ENCODE measurements at places on chromosomes 4 and X.

GRCh38 chr4:57403591-57403990, 293.4 kb upstream of the IGFBP7 start:
- DNase-seq = no peak

GRCh38 chr4:64121803-64122202, 287.4 kb downstream of the TECRL start:
- no peak for DNase-seq

DNA sequence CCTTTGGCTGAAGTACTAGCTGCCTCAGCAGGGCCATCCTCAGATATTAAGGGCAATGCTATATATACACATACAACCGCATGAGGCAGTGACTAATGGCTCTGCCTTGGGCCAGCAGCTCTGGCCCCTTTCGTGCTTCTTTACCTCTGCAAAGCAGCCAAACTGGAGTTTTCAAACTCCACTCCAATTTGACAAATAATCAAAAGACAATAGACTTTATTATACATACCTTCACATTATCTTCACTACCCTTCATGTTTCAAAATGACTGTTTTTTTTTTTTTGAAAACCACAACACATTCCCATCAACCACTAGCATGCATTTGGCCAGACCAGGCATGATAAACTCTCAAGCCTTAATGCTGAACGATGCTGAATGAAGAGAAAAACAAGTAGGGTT, 187.7 kb downstream of the ENOX2 start:
- no peak for DNase-seq

DNA sequence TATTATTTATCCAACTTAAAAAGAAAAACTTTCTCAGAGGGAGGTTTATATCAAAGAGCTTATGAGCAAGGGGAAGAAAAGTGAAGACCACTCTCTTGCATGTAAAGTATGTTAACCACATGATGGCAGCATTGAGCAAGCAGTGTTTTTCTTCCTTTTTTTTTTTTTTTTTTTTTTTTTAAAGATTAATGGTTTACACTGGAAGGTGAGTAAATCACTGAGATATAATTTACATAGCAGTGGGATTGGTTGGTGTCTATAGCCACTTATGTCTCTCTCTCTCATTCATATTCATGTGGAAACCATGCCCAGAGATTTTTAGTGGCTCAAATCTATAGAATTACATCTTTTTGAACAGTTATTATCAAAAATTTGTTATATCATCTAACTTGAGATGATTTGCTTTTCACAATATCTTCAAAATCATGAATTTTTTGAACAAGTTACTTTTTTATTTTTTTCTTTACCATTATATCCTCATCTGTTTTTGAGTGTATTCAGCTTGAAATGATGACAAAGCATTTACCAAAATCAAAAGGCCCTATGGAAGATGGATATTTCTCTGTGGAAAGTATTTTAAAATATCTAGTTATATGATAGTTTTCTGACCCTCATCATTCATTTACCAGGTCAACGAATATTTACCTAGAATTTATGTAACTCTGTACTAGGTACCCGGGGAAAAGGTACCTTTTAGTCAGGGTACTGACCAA, 31.6 kb downstream of the MTHFD2L start:
- DNase-seq = no peak

DNA sequence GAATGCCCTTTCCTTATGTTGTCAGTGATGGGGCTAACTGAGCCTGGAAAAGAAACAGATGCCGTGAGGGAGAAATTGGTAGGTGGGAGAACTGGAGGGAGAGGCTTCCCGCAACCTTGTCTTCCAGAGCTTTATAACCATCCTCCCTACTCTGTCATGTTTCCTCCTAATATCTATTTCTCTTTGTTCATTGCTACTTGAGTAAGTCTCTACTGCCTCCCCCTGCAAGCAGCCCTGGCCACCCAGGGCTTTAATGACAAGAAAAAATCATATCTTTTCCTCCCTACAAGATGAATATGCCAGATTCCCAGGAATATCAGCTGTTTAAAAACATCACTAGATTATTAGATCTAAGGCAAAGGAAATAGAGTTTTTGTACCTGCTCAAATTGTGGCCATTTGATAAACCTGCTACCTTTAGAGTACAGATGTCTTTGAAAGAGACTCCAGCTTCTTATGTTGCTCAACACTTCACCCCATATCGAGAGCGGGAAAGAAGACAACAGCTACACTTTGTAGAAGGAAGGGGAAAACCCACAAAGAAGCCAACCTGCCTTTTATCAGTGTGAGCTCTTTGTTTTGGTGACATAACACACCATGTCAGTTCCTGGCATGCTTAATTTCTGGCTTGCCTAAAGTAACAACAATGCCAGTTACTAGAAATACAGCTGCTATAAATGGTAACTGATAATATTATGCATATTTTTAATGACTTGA, 186.6 kb upstream of the LEF1 start:
- no peak for DNase-seq

DNA sequence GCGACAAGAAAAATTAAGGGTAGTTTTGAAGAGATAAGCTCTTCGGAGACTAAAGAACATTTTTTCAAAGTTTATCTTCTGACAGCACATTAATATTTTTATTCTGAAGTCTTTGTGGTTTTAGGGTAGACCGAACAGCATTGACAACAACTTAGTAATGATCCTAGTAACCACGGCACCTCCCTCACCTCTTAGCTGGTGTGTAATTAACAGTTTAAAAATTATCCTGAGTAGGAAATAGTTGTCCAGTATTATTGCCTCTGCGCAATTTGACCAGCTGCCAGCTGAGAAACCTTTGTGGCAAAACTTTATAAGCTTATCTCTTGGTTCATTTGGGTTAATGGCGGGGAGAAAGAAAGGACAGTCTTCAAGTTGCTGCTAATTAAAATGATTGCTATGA, 213.6 kb downstream of the CBLL2 start:
- DNase-seq = no peak

DNA sequence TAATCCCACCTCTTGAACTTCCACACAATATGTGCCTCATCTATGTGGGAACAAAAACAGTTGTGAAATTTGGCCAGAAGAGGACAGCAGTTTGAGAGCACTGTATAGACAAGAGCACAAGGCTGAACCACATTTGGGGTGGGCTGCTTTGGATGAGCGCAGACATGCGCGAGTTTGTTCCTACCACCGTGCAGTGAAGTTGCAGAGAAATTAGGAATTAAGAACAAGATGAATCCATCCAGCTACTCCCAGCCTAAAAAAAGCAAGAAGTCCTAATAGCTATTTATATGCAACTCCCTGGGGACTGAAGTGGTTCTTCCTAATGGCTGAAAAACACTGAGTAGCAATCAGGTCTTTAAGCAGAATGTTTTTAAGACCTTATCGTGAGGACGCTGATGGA, 1.0 kb downstream of the GAB3 start:
- DNase-seq = no peak

DNA sequence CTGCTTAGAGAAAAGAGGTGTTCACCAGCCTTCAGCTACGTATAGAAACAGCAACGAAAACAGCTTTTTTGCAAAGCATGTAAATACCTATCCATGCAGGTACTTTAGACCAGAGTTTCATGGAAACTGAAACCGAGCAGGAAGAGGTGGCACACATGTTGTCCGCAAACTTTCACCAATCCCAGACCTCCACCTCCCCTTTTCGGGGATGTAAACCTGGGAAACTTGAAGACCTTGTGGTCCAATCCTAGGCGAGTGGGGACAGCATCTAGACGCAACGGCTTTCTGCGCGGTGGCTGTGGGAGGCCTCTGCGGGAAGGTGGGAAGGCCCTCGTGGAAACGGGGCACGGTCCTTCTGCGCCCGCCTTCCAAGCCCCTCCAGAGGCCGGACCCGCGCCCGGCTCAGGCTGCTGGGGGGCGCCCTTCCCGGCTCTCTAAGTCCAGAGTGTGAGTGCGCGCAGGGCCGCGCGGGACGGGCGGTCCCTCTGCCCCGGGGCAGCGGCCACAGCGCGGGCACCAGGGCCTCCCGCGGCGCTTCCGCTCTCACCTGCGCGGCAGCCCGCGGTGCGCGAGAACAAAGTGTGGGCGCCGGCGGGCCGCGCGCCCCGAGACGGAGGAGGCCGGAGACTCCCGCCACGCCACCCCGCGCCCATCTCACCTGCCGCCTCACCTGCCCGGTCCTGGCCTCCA, 830 bp upstream of the SHROOM2 start:
- DNase-seq = no peak

- DNase-seq = no peak
These were observed 126.8 kb downstream of the GPR143 start for GRCh38 chrX:9638871-9639270.

GRCh38 chrX:29042341-29042740, 455.1 kb downstream of the IL1RAPL1 start:
- no peak for DNase-seq

GRCh38 chr4:96063639-96064038, 223.7 kb downstream of the PDHA2 start:
- no peak for DNase-seq

DNA sequence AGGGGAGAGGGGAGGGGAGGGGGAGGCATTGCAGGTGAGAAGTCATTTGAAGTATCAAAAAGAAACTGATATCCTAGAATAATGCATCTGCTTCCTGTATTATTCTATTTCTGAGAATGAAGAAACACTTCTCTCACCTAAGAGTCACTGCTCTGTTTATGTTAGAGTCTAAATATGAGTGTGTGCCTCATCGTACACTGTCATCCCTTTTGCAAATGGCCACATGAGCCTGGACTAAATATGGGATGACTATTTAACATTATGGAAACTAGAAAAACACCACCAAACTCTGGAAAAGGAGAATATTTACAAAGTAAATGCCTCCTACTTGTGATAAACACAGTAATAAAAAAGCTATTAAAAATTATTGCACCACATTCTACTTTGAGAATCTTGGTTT, 146.4 kb upstream of the NOCT start:
- DNase-seq = no peak
